ENCODE measurements at places on chromosomes 2 and 18.

DNA sequence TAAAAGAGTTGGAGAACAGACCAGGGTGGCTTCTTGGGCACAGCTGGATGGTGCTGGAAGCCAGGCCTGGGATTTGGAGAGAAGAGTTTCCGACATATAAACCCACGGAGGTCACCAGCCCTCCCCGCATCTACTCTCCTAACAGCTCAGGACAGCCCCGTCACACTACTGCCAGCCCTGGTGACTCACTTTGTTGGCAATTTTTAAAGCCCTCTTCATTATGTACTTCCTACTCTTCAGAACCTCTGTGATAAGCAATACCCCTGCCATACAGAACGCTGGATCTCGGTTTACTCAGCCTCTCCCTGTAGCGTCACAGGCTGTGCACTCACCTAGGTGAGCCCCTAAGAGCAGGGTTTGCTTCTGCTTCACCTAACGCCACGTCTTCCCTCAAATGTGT is 48.1 kb downstream of the ID2 start:
- DNase-seq: no peak

- DNase-seq: no peak
Observed at GRCh38 chr2:179017773-179018357, 32.1 kb downstream of the CCDC141 start.

DNA sequence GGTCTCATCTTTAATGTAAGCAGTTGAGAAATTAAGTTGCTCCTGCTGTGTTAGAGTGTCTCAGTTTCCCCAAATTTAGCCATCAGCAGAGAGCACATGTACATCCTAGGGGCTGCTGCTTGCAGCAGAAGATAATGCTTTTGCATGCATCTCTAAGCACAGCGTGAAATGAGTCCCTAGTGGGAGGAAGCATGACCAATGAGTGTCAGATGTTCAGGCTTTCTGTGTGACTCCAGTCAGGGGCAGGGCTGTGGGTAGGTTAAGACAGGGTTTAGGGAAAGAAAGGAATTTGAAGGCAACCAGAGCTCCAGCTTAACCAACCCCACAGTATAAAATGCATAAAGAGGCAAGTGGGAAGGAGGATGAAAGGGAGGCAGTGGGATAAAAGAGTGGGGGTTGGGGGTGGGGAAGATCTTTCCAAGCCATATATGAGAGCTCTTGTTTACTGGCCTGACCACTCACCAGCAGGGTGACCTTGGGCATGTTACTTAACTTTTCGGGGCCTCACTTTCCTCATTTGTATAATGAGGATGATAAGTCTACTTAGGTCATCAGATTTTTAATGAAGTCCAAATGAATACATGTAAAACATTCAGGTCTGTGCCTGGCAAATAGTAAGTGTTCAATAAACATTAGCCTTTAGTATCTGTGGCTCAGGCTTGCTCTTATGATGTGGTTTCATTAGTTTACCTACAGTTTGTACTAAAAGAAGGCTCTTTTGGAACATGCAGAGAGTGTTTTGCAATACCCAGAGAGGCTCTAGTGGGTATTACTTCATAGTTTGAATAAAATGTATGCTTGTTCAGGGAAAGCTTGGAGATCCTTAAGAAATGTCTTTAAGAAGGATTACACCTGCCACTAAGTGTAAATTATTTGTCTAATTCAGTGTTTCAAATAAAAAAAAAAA is 42.7 kb upstream of the PELI1 start:
- DNase-seq: no peak

DNA sequence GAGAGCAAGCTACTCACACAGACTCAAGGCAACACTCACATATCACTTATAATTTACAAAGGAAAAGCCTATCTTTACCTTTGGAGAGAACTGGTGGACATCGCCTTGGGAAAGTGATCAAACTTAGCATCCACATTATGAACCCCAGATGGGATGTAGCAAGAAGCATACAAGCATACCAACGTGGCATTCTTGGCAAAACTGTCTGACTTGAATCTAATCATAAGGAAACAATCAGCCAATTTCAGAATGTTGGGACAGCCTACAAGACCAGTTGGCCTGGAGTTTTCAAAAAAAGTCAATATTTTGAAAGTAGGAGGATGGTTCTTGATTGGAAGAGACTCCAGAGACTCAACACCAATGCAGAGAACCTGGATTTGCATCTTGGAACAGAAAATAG is 79.1 kb upstream of the PMAIP1 start:
- DNase-seq: no peak

- DNase-seq: no peak
Observed at GRCh38 chr18:55173291-55173690, 214.0 kb upstream of the CCDC68 start.

DNA sequence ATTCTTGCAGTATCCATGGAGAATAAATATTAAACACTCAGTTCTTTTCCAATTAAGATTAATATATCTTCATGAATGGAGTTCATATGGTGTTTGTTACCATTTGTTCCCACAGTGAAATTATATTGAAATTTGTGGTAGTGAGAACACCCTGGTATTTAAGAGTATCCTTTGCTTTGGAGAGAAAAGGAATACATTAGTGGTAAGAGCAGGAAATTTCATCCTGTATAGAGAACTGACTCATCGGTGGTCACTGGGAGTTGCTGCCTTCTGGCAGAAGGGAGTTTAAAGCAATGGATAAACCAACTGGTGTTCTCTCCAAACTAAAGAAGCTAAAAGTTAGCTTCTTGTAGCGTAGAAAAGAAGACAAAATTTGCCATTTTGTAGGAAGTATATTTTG is 107.3 kb downstream of the MYO1B start:
- no peak for DNase-seq

DNA sequence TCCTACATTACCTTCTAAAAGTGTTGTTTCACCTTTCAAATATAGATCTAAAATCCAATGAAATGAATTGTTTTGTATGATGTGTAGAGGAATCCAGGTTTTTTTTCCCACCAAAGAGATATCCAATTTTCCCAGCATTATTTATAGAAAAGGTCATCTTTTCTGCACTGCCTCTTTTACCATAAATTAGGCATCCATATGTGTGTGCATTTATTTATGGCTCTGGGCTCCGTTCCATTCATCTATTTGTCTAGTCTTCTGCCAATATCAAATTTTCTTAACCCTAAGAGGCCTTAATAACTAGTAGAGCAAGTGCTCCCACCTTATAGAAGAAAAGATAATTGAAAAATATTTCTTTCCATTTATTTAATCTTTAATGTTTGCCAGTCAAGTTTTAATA is 88.3 kb downstream of the ATAD2B start:
- DNase-seq: no peak

- DNase-seq: no peak
Observed at GRCh38 chr2:119160361-119160990, 1.9 kb upstream of the C1QL2 start.

GRCh38 chr2:142926445-142926844 is 49.0 kb downstream of the KYNU start:
- no peak for DNase-seq

DNA sequence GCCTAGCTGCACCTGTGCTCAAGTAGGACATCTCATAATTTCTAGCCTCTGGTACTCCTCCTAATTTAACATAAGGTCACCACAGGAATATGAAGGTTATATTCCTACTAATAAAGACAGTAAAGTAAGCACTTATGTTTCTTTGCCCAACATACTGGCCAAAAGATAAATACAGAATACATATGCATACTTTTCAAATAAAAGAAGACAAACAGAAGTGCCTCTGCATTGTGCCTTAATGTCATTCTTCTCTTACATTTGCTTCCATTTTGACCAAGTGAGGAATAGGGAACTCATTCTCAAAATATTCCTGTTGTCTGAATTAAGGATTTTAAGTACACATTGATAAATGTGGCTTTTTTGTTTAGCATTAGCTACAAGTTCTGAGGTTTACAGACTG is 5.6 kb downstream of the BCL11A start:
- DNase-seq: no peak

GRCh38 chr2:192119536-192119935 is 75.2 kb downstream of the TMEFF2 start:
- no peak for DNase-seq

DNA sequence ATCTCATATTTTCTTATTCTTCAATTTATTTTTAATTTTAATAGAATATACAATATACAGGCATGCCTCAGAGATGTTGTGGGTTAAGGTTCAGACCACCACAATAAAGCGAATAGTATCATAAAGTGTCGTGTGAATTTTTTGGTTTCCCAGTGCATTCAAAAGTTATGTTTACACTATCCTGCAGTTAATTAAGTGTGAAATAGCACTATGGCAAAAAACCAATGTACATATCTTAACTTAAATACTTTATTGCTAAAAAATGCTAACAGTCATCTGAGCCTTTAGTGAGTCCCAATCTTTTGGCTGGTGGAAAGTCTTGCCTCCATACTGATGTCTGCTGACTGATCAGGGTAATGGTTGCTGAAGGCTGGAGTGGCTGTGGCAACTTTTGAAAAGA is 637.6 kb downstream of the TDRD15 start:
- no peak for DNase-seq

GRCh38 chr2:204967199-204967960 is 422.1 kb downstream of the PARD3B start:
- no peak for DNase-seq

DNA sequence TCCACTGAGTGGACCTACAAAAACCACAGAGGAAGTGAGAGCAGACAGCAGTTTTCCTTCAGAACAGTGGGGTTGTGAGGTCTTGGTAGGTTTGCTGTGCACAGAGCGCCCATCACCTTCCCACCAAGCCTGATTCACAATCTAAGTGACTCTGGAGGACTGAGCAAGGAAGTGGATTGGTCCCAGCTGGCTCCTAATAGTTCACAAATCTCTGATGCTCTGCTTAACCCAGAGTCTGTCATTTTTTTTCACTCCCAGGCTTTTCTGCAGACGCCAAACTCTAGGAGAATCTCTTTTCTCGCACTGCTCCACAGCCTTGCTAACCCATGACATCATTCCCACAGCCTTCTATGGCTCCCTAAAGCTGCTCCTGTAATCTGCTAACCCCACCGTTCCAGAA is 280.4 kb downstream of the C1D start:
- no peak for DNase-seq

GRCh38 chr2:152826581-152827279 is 108.3 kb downstream of the ARL6IP6 start:
- DNase-seq: no peak

DNA sequence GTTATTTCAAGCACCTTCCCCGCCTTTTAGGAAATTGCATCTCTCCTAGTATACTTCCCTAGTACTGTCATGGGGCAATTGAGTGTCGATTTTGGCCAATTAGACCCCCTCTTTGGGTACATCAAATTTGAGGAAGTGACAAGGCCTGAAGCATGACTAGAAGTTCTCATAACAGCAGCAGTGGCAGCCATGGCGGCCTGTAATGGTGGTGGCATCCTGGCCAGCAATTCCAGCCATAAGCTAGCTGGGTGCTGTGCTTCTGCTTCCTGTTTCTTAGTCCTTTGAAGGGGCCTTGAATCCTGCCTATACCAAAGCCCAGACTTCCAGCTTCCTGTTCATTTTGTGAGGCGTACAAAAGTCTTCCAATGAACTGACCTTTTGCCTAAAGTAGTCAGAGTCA is 523.1 kb downstream of the PLCL1 start:
- DNase-seq: no peak

- DNase-seq: no peak
Observed at GRCh38 chr18:58407649-58408407, 221.1 kb downstream of the ALPK2 start.

GRCh38 chr18:56248610-56249235 is 389.7 kb downstream of the TXNL1 start:
- no peak for DNase-seq

GRCh38 chr2:47250586-47251403 is 95.7 kb upstream of the STPG4 start:
- DNase-seq: no peak

All from stimulated activated CD4-positive, alpha-beta T cell treated with anti-CD3 and anti-CD28 coated beads, Interleukin-12 subunit alpha, Interleukin-12 subunit beta, amount 100 ng/mL, for 48 hours (primary cell).